ENCODE measurements at places on chromosomes 6 and 20.

GRCh38 chr6:138541823-138542481, 42.7 kb upstream of the NHSL1 start:
- DNase-seq = no peak

- no peak for DNase-seq
Measured at GRCh38 chr20:24998631-24999445, 6.3 kb upstream of the APMAP start.

DNA sequence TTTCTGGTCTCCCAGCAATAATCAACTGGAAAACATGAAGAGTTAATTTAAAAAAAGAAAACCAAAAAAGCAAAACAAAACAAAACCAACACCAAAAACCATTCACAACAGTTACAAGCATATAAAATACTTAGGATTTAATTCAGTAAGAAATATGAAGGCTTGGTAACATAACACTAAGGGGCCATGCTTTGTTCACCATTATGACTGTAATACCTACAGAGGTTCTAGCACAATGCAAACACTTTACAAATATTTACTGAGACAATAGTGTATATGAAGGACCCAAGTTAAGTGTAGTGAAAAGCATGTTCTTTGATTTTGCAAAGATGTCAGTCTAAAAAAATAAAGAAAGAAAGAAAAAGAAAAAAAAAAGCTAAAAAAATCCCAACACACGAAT, 109.8 kb upstream of the EMILIN3 start:
- DNase-seq = no peak

GRCh38 chr6:26249957-26250697, 114.9 kb upstream of the BTN3A2 start:
- DNase-seq = peak; percentile 88

DNA sequence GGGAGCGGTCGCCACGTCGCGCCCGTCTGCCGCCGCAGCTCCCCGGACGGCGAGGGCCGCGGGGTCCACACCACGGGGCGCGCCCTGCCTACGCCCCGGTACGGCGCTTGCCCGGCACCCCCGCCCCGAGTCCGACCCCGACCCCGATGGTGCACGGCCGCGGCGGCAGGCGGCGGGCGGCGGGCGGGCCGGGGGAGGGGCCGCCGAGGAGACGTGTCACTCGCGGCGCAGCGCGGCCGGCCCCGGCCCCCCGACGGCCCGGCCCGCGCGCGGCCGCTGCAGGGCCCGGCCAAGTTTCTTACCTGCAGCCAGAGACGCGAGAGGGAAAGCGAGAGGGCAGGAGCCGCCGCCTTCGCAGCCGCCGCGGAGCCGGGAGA, 328 bp downstream of the RRBP1 start:
- DNase-seq = no peak
